GM23248 (cell line): ENCODE measurements at places on chromosomes 16 and 17. TPM values are rescaled to one million over a fixed set of nuclear protein-coding genes. Genes with fewer than 3 reads are reported as not detected.

DNA sequence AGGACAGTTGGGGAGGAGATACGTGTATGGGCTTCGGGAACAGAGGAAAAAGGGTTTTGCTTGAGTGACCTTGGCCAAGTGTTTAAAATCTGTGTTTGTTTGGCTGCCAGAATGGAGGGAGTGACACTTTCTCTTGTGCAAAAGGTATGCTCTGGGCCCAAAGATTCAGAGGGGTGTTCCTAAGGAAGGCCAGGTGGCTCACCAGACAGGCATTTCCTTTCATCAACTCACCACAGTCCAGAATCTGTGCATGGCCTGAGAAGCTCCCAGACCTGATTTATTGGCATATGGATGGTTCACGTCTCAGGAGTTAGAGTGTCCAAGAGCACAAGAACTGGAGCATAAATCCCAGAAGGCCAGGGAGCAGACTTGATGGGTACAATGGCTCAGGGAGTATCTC lies 53.4 kb upstream of the NLK start:
- peak; percentile 13 for DNase-seq

GRCh38 chr16:60073376-60073775 lies 1339.3 kb upstream of the GOT2 start:
- DNase-seq = no peak

Gene LDHD
- 0.81 and 1.1 TPM in 2 replicates for polyA plus RNA-seq

DNA sequence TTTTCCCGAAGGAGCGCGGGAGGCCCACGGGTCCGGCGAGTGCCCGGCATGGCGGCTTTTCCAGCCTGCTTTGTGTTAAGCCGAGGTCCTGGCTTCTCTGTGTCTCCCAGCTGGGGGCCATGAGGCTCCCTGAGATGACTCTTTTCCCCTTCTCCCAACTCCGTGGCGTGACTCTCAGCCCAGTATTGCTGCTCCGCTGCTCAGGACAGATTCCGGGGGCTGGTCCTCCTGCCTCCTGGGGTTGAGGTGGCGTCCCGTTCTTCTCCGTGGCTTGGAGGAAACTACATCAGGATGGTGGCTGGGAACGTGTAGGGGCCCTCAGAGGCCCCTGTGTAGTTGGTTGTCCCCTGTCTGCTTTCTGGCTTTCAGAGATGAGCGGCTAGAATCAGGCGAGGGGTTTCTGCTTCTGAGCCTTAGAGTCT lies 951 bp downstream of the GPS1 start:
- peak; percentile 55 for DNase-seq
